ENCODE measurements at places on chromosomes 2 and 18.

- H3K4me3 ChIP-seq, result no peak overlapping the region
- H3K27ac ChIP-seq, result no peak overlapping the region
- no peak for DNase-seq
- H3K36me3 ChIP-seq, result no peaks in the 10 kb centered on the region
- peaks cover 35% of the 10 kb centered on the region for H3K27me3 ChIP-seq
- H3K4me1 ChIP-seq, result no peaks in the 10 kb centered on the region
Measured at GRCh38 chr2:170324640-170325046, 146.7 kb downstream of the MYO3B start.

GRCh38 chr2:38835990-38836389, 39.7 kb downstream of the DHX57 start:
- DNase-seq, result no peak
- peaks cover 3% of the 10 kb centered on the region for H3K4me1 ChIP-seq
- H3K4me3 ChIP-seq, result no peak overlapping the region

DNA sequence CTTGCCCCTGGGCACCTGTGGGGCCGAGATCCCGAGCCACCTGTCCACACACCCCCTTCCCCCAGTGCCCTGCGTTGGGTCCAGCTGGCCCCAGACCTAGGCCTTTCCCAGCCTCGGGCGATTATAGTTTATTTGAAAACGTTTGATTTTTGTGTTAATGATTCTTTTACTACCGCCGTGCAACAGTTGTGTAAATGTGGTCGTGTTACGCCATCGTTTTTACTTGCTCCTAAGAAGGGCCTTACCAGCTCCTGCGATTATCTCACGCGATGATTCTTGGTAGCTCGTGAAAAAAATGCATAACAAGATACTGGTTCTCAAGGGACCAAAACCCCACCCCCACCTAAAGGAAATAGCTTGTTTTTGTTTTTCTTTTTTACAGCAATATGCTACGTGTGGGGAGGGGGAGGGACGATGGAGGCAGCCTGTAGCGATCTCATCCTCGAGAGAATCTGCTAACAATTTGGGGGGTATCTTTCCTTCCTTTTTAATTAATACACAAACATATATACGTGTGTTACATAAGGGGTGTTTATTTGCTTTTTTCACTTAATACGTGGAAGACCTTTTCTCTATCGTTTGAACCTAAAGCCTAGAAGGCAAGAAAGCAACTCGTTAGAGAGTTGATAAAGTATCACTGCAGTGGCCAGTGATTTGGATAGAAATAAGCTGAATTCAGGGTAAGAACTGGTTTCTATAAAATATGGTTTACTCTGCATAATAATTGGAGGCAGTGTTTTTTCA, 1.0 kb downstream of the ZDBF2 start:
- H3K4me1 ChIP-seq, result peaks cover 14% of the 10 kb centered on the region
- peak overlapping the region; percentile 91 for H3K4me3 ChIP-seq
- peak overlapping the region; percentile 70 for H3K27ac ChIP-seq
- H3K36me3 ChIP-seq, result no peaks in the 10 kb centered on the region
- H3K27me3 ChIP-seq, result peaks cover 42% of the 10 kb centered on the region

- H3K27me3 ChIP-seq, result no peaks in the 10 kb centered on the region
- no peaks in the 10 kb centered on the region for H3K4me1 ChIP-seq
- H3K27ac ChIP-seq, result no peak overlapping the region
- H3K36me3 ChIP-seq, result no peaks in the 10 kb centered on the region
- DNase-seq, result no peak
- no peak overlapping the region for H3K4me3 ChIP-seq
Measured at GRCh38 chr2:19020144-19021099, 338.0 kb downstream of the OSR1 start.

DNA sequence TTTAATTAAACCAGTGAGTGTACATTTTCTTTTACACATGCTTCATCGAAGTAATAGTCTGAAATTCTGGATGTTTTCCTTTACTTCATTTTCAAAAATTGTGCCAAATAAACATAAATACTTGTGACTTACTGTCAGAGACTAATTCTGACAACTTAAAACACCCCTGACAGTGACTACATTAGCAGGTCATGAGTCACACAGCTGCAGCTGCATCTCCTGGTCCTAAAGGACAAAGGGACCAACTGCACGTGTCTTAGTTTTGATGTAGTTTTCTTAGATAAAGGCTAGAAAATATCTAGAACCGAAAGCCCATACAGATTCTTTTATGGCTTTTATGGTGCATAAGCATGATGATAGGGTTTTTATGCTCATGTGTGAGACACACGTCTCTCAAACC, 29.6 kb upstream of the DSC3 start:
- no peak overlapping the region for H3K4me3 ChIP-seq
- H3K27ac ChIP-seq, result no peak overlapping the region
- H3K4me1 ChIP-seq, result no peaks in the 10 kb centered on the region
- no peak for DNase-seq

DNA sequence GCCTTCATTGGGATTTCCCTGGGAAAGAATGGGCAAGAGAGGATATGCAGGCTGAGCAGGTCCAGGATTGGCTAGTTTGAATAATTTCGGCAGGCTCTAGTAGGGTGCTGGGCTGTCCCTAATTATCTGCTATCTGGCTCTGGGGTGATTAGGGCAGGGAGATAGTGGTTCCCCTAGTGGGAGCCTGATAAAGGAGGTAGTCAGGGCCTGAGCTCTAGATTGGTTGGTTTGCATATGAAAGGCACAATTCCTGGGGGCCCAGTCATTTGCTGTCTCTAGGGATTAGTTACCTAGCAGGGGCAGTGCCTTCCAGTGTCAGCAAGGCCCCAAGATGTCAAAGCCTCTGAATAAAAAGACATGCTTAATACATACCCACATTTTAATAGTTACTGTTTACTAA, 690.1 kb upstream of the KLHL29 start:
- H3K27me3 ChIP-seq, result no peaks in the 10 kb centered on the region
- H3K4me3 ChIP-seq, result no peak overlapping the region
- no peak overlapping the region for H3K27ac ChIP-seq
- DNase-seq, result no peak
- H3K36me3 ChIP-seq, result no peaks in the 10 kb centered on the region

GRCh38 chr2:96754317-96754716, 6.4 kb upstream of the CNNM4 start:
- no peaks in the 10 kb centered on the region for H3K36me3 ChIP-seq
- no peak overlapping the region for H3K27ac ChIP-seq
- H3K27me3 ChIP-seq, result no peaks in the 10 kb centered on the region

DNA sequence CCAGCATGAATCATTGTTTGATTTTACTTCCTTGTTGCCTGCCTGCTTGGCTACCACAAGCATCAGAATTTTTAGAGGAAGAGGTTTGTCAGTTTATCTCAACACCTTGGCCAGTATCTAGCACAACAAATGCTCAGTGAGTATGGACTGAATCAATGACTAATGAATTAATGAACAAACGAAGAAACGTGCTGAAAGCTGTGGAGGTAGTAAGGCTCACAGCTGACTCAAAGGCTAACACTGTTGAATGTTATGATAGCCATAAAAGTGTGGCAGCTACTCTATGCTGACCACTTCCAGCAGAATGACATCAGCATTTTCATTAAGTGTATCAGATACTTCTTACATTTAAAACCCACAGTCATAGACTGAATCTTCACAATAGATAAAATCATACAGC, 543.4 kb downstream of the IRS1 start:
- no peak for DNase-seq
- no peak overlapping the region for H3K27ac ChIP-seq
- H3K4me3 ChIP-seq, result no peak overlapping the region
- no peaks in the 10 kb centered on the region for H3K4me1 ChIP-seq
- H3K36me3 ChIP-seq, result no peaks in the 10 kb centered on the region

GRCh38 chr2:67701011-67701410, 303.9 kb downstream of the ETAA1 start:
- no peaks in the 10 kb centered on the region for H3K4me1 ChIP-seq
- H3K36me3 ChIP-seq, result no peaks in the 10 kb centered on the region
- no peak overlapping the region for H3K27ac ChIP-seq
- no peak for DNase-seq
- peaks cover 8% of the 10 kb centered on the region for H3K27me3 ChIP-seq
- no peak overlapping the region for H3K4me3 ChIP-seq

DNA sequence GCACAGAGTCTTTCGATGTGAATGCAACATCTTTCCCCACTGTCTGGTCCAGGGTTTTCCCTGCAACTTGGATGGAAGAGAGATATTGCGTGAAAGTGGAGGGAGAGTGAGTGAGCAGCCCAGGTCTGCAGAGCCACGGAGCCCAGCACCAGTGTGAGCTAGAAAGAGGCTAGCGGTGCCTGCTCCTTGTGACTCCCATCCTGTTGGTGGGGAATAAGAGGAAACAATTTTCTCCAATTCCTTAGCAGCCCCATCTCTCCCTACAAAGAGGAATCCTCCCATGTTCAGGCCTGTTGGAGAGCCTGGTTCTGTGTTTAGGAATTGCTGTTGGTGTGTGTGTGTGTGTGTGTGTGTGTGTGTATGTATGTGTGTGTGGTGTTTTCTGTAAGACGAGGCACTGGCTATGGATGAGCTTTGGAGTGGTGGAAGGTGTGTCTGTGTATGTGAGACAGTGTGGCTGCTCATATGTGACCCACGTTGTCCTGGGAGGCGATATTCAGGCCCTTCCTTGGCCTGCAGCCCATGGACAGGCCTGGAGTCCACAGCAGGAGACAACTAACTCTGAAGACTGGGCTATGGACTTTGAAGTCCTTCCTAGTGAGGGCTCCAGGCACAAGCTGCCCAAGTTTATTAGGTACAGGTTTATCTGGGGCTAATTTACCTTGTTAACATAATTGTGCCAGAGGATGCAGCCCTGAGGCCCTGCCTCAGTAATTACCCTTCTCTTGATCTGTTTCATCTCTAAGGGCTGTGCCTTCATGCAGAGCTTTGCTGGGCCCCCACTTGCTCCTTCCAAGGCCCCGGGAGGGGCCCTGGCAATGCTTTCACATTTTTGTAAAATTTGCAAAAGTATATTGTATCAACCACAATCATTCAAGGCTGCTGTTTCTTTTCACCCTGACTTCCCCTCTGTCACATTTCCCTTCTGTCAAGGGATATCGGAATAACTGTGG, 88.6 kb upstream of the HAAO start:
- no peaks in the 10 kb centered on the region for H3K4me1 ChIP-seq
- no peaks in the 10 kb centered on the region for H3K36me3 ChIP-seq
- H3K4me3 ChIP-seq, result no peak overlapping the region
- H3K27ac ChIP-seq, result no peak overlapping the region
- DNase-seq, result no peak
